ENCODE measurements at places on chromosomes 1 and 21.

DNA sequence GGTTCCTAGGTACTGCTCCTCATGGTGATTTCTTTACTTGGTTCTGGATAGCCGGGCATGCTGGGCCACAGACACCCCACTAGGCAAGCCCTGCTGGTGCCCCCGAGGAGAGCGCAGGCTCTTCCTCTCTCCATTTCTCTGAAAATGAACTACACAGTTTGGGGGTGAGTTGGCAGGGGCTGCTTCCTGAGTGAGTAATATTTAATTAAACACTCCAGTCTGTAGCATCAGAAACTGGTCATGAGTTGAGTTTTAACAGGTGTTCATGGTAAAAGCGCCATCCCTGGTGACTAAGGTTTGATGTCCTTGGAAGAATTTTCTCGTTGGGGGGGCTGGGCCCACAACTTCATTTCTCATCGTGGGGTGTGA lies 1.7 kb downstream of the SPSB1 start:
- DNase-seq = peak; percentile 28

GRCh38 chr1:57474137-57474750 lies 50.4 kb upstream of the DAB1 start:
- DNase-seq = no peak

DNA sequence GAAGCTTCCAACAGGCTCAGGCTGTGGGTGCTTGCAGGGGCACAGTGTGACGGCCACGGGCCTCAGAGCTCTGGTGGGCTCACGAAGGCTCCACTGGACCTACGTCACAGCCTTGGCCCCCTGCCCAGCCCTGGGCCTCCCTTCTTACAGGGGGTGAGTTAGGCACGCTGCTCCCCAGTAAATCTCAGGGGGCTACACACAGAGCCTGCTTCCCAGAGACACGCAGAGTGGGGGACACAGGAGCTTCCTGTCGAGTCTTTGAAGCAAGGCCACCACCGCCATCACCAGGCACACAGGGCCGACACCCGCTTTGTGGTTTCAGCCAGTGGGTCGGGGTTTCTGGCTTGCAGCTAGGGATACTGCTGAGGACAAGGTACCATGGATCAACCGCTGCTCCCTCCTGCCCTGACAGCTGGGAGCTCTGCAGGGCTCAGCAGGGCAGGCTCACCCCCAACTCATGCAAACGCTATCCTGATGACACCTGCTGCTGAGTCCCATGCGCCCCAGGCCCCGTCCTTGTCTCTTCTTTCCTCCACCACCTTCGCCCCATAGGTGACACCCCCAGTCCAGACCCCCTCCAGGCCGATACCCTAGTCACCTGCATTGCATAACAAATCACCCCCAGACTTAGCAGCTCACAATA lies 5.5 kb upstream of the CFAP410 start:
- DNase-seq = no peak

DNA sequence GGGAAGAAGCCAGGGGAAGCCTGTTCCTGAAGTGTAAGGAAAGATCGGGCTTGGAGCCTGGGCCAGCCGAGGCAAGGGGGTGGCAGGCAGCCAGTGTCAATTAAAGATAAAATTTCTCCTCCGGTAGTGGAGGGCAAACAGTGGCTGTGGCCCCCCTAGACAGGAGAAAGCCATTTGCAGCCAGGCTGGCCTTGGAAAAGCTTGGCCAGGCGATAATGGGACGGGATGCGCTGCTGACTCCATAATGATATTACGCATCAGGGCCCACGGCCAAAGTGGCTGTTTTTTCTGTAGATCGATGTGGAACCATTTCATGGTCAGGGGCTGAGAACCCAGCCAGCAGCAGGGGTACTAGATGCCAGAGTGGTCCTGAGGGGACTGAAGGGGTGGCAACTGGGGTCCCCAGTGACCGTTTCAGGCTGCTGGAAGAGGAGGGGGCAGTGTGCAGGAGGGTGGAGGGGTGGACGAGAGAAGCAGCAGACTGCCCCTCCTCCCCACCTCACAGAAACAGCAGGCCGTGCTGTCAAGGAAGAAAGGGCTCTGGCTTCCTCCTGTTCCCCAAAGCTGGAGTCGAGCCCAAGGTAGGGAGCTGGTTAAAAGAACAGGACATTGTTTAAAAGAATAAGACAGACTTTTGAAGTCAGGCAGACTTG lies 25.2 kb downstream of the KCNC4 start:
- DNase-seq = no peak

DNA sequence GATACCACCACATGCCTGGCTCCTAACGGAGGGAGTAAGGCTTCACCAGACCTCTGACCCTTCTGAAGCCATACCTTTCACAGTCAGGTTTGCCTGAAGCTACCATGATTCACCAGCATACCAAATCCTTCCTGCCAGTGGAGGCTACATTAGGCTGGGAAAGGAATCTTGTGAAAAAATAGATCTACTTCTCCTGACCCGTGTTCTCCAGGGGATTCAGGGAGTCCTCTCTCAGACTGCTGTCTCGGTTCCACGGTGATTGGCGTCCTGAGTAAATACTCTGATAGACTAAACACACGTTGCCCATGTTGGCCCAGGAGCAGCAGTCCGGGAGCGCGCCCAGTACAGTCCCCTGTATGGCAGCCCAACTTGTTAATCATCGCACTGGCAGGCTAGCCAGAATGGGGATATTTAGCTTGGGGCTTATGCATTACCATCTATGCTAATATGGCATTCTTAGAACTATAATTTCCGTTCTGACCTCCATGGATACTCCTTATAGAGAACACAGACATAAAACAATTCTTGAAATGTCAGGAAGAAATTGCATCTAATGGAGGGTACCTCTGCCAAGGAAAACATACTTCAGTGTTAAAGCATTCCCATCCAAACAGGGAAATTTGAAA lies 173.2 kb downstream of the ROR1 start:
- DNase-seq = no peak

DNA sequence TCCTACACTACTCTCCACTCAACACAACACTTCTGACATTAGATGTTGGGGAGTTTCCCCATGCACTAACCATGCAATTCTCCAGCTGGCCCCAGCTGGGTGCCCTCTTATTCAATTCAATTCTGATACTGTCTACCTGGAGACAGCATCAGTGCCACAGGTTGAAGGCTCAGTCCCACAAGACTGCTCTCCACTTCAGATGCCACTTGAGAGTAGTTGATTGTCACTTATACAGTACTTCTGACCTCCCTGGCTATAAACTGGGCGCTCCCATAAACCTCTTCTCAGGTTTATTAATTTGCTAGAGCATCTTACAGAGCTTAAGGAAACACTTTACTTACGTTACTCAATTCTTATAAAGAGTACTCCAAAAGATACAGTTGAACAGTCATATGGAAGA lies 442.3 kb downstream of the LRRIQ3 start:
- no peak for DNase-seq

GRCh38 chr1:23909412-23909811 lies 3.8 kb downstream of the CNR2 start:
- no peak for DNase-seq
